ENCODE measurements at places on chromosomes 11 and 22.

DNA sequence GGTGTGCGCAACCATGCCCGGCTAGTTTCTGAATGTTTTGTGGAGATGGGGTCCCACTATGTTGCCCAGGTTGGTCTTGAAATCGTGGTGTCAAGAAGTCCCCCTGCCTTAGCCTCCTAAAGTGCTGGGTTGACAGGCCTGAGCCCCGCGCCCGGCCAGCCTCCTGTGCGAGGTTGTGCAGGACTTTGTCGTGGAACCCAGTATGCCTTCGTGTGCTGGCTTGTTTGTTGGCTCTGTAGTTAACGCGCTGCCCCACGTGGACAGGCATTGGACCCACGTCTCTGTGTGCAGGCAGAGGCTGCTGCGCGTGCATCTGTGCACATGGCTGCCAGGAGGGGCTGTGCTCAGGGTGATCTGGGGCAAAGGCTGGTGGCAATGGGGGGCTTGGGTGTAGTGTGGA, 33.9 kb upstream of the ZNF195 start:
- no peak for DNase-seq

DNA sequence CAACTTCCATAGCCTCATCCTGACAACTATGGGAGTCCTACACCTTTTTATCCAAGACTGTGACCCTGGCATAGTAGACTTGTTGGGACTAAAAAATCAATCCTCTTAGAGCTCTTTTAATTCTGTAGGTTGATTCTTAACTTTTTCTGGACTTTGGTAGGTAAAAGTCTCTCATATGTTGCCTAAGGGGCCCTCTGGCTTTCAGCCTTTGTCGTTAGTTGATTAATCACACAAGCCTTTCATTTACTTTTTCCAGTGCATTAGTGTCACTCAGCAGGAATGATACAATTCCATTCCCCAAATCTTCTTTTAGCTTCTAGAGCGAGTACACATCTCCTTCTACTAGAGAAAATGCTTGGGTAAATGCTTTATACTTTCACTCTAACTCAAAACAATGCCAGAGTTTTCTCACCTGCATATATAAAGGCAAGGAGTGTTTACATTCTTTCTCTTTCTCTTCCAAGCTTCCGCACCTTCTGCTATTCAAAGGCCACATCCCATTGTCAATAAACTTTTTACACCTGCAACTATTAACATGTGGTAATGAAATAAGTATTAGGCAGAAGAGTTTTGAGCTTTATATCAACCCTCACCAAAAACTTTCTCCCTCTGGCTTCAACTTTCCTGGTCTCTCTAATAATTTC, 516.6 kb downstream of the FAM181B start:
- no peak for DNase-seq

- no peak for DNase-seq
Measured at GRCh38 chr22:40070701-40071100, 75.9 kb downstream of the FAM83F start.

DNA sequence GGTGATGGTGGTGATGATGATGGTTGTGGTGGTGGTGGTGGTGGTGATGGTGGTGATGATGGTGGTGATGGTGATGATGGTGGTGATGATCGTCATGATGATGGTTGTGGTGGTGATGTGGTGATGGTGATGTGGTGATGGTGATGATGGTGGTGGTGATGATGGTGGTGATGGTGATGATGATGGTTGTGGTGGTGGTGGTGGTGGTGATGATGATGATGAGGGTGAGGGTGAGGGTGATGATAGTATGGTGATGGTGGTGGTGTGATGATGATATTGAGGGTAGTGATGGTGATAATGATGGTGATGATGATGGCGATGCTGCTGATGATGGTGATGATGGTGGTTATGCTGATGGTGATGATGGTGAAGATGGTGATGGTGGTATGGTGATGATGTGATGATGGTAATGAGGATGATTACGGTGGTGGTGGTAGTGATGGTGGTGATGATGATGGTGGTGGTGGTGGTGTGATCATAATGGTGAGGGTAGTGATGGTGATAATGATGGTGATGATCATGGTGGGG, 63.8 kb downstream of the MPPED1 start:
- DNase-seq: no peak

DNA sequence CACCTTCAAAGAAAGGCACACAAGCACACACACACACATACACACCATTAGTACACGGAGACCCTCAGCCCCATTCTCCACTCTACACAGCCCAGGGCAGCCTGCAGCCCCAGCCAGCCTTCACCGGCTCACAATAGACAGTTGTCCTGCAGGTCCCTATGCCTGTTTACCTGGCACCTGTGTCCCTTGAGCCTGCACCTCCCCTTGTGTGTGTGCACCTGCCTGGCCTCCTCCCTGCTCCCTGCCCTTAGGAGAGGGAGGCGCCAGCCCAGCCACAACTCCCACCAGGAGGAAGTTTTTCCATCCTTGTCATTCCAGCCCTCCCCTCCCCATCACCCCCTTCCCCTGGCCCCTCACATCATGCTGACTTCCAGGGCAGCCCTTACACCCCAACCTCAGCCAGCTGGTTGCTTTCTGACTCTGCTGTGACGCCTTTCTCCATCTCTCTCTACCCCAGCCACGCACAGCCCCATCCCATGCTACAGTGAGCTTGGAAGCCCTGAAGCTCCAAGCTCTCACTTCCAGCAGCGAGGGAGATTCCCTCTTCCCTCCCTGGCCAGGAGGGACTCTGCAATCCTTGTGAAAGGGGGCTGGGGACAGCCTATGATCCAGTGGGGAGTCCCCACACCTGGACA, 4.4 kb downstream of the AHNAK start:
- no peak for DNase-seq
